ENCODE measurements at places on chromosomes 16 and 17.
A peak's percentile ranks its signal among the peaks of the same experiment; 100 is the strongest.

- DNase-seq, result no peak
Measured at GRCh38 chr16:21584817-21585216, 14.6 kb upstream of the METTL9 start.

GRCh38 chr16:17885659-17886207, 415.0 kb upstream of the XYLT1 start:
- DNase-seq, result peak; percentile 53

- peak; percentile 69 for DNase-seq
Measured at GRCh38 chr16:7397901-7398300, 65.3 kb downstream of the RBFOX1 start.

- peak; percentile 51 for DNase-seq
Measured at GRCh38 chr17:76997981-76998531, 129.9 kb downstream of the MGAT5B start.

- DNase-seq, result no peak
Measured at GRCh38 chr16:67927131-67927941, 4.3 kb downstream of the CTRL start.

DNA sequence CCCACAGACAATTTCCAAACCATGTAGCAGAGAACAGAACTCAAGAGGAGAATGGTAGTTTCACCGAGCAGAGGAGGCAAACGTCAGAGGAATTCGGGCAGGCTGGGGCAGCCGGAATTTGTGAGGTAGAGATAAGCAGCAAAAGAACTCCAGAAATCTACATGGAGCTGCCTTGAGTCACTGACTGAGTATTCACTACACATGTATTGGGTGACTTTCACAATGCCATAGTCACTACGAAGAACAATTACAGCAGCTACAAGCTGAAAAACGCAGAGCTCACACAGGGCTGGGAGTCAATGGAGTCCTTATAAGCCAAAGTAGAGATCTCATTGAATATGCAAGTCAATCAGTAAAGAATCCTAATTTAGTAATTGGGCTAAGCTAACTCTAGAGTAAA, 13.4 kb downstream of the CMC2 start:
- DNase-seq, result peak; percentile 95

DNA sequence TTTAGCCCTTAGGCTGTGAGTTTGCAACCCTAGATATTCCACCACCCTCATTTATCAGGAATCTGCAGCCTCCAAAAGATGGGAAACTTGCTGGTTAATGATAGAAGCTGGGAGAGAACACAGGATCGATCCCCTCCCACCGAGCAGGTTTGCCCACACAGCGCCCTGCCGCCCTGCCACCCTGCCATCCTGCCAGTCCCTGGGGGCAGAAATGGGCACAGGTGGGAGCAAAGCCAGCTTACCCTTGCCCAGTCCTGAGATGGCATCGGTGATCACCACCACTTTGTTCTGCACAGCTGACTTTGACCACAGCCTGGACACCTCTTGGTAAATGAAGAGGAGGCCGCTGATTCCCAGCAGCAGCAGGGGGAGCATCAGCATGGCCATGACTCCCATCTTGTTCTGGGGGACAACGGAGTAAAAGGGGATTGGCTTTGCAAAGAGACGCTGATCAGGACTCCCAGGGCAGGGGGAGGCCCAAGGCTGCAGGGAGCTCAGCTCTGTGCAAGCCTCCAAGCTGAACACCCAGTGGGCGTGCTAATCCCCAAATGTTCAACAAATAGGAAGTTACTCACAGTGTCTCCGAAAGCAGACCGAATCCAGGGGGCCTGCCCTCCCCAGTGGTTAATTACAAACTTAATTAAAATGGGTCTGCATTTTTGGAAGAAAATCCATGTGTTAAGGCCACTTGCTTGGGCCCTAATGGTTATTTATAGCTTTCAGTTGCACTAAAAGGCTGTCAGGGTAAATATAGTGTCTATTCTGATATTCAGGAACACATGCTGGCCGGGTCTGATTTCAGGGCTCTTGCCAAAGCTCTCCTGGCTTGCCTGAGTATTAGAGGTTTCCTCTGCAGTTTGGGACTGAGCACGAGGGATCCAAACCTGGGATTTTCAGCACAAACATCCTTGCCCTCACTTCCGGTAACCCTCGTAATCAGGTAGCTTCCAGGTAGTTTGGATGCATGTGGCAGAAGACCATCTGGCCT, at the start of gene DHRS7C:
Gene DHRS7C, minus strand, starts transcription at position 704 of the 988 bp plus-strand sequence. Its CDS starts 308 bp downstream, at position 396.
- DNase-seq, result no peak

- no peak for DNase-seq
Measured at GRCh38 chr17:53093391-53093790, 729.3 kb upstream of the KIF2B start.

DNA sequence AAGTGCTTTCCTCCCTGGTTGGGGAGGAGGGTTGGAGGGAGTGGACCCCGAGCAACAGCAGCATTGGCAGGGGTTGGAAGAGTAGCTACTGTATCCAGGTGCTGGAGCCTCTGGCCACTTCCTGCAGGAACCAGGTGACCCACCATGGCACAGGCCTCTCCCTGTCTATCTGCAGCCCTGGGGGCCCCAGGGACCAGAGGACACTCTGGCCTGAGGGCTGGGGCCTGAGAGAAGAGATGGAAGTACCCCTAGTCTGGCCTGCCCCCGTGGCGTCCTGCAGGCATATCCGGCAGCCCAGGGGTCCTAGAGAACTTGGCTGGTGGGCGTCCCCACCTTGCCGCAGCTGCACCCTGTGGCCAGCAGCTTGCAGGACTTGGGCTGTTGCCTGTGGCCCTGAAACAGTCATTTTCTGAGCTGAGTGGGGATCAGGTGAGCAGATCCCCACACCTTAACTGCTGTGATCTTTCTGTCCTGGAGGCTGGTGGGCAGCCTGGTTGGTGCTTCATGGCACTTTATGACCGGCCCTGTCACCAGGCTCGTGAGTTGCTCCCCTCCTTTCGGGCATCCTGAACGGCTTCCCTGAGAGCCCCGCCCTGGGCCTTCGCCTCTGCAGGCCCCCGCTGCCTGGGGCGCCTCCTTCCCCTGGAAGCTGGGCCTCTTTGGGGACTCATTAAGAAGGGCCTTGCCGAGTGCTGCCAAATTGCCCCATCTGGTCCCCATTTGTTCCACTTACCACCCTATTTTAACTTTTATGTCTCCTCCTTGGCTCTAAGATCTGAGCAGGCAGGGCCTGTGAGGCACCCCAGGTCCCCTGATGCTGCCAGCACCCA, 298.6 kb downstream of the SEC14L1 start:
- DNase-seq, result no peak

- DNase-seq, result no peak
Measured at GRCh38 chr17:77438241-77439188, 297.7 kb downstream of the SEC14L1 start.

- DNase-seq, result peak; percentile 88
Measured at GRCh38 chr16:4489030-4489429, 12.8 kb downstream of the HMOX2 start.

DNA sequence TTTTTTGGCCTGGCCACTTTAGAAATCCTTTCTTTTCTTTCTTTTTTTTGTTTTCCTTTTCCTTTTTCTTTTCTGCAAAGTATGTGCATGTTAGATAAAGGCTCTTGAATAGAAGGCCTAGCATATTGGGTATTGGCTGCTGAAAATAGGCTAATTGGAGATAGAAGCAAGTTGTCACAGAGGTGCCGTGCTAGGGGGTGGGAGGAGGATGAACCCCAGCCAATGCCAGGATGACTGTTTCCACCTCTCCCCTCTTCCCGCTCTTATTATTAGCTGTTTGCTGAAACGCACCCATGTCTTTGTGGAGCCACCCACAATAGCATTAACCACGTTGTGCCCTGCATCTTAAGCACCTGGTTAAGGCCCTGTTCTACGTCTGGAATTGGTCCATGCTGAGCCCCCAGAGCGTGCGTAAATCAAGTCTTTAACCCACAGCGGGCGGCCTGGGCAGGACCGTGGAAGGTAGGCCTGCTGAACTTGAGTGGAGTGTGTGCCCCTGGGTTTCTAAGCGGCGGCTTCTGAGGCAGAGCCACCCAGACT, 123.6 kb downstream of the MSI2 start:
- no peak for DNase-seq

DNA sequence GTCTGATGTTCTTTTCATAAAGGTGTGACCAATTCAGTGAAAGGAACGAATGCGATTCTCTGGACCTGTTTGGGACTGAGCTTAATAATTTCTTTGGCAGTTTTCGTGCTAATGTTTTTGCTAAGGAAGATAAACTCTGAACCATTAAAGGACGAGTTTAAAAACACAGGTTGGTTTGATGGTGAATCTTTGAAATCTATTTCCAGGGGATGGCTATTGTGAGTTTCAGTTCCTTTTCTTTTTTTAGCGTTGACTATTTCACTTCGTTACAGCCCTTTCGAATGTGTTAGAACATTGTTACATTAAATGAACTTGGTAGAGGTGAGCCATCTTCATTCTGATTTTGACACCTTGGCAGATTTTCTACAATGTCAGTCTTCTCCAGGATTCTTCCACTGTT, 1.2 kb downstream of the TNFRSF17 start:
- no peak for DNase-seq

- peak; percentile 35 for DNase-seq
Measured at GRCh38 chr16:9330095-9330494, 238.7 kb downstream of the HAPSTR1 start.

GRCh38 chr17:17264430-17264829, 16.6 kb downstream of the COPS3 start:
- DNase-seq, result no peak

GRCh38 chr17:65261152-65261551, 124.0 kb downstream of the RGS9 start:
- no peak for DNase-seq

DNA sequence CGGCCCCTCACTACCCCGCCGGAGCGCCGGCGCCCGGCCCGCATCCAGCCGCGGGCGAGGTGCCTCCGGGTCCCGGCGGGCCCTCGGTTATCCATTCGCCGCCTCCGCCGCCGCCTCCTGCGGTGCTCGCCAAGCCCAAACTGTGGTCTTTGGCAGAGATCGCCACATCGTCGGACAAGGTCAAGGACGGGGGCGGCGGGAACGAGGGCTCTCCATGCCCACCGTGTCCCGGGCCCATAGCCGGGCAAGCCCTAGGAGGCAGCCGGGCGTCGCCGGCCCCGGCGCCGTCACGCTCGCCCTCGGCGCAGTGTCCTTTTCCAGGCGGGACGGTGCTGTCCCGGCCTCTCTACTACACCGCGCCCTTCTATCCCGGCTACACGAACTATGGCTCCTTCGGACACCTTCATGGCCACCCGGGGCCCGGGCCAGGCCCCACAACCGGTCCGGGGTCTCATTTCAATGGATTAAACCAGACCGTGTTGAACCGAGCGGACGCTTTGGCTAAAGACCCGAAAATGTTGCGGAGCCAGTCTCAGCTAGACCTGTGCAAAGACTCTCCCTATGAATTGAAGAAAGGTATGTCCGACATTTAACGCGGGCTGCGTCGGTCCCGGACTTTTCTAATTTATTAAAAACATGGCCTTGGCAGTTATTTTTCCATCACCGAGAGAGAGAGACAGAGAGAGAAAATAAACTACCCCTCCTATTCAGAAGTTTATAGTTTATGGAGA, 2.8 kb downstream of the IRX5 start:
- peak; percentile 16 for DNase-seq

GRCh38 chr17:16189791-16190348, 25.5 kb downstream of the NCOR1 start:
- no peak for DNase-seq

GRCh38 chr16:26593700-26594099, 473.0 kb upstream of the C16orf82 start:
- DNase-seq, result no peak

DNA sequence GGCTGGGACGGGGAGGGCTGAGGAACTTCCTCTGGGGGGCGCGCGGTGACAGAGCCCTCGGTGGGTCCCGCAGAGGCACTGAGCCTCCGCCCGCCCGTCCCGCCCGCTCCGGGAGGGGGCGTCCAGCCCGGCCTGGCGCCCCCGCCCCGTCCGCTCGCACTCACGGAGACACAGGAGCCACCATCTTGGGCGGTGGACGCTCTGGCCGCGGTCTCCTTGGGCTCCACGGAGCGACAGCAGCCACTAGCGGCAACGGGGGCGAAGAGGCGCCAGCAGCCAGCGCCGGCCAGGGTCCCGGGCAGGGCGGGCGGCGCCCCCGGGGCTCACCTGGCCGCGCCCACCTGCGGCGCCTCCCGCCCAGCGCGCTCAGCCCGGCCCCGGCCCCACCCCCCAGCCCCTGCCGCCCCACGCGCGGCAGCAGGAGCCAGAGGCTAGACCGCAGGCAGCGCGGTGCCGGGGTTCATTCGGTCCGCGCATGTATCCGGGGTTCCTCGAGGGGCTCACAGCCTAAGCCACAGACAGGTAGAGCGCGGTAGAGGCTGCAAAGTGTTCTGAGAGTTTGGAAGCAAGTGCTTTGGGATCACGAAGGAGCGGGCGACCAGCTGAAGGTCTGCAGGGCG, at the start of gene C17orf113:
Gene C17orf113, minus strand, starts transcription at position 209 of the 620 bp plus-strand sequence. CDS start 7,225 bp downstream, outside the sequence.
- peak; percentile 69 for DNase-seq

DNA sequence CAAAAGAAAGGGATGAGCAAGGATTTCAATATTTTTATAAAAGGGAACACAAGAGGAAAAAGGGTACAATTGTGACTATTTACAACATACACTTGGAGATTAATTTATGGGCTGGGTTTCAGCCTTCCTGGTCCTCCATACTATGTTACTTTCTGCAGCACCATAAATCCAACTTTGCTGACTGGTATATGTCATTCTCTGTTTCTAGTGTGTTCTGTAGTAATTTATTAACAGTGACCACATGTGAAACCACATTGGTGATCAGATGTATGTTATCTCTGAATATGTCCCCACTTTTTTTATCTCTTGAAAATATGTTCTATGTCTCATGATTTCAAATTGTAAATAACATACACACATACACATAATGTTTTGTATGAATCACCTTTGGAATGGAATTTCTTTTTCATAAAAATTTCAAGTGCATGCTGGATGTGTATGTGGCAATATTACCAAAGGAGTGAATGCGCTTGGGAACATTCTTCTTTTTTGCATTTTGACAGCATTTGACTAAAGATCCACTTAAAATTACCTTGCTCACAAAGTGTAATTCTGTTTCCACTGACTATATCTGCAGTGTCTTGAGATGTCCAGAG, 2.9 kb upstream of the LYRM9 start:
- no peak for DNase-seq

GRCh38 chr16:26273607-26274006, 581.8 kb downstream of the HS3ST4 start:
- no peak for DNase-seq

DNA sequence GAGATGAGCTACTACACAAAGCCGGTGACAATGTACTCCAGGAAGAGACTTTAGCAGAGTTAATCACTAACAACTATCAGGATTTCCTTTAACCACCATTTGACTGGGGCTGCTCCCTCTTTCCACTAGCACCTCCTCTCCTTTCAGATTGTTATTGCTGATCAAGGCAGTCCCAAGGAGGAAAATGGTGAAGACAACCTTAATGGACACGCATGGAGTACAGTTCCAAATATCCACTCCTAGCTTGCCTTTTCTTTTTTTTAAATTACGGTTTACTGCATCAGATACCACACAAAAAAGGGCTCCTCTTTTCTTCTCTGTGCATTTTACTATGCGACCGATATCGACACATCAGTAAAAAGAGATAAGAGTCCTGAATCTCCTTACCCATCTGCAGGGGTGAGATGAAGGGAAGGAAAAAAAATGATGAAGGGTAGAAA, 30.9 kb downstream of the FAM222B start:
- DNase-seq, result peak; percentile 44

DNA sequence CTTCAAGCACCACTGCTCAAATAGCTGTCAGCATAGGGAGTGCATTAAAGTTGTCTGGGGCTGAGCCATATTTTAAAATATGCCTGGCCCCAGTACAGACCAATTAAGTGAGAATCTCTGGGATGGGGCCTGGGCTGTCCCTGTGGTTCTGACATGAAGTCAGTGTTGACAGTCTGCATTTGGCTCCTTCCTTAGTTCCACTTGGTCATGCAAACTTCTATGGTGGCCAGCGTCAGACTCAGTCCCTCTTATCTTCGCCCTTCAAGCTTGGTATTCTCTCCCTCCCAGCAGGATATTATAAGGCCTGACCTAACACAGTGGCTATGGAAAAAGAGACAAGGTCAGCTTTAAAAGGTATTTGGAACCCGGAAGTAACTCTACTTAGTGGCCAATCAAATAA, 177.2 kb downstream of the PMP22 start:
- DNase-seq, result no peak

Measured in astrocyte of the hippocampus (primary cell).